Glomerular endothelial cell (primary cell): ENCODE measurements at places on chromosomes 13 and 19. TPM values are rescaled to one million over a fixed set of nuclear protein-coding genes. Genes with fewer than 3 reads are reported as not detected.

Gene TMEM59L
- total RNA-seq: 1.4 and 1.6 TPM in 2 replicates

Gene OR10H3
- not detected in 2 replicates for total RNA-seq

Gene CEACAM16
- total RNA-seq: not detected in 2 replicates

Gene PAF1
- total RNA-seq: 27.4 and 32.1 TPM in 2 replicates

Gene SIGLECL1
- not detected in 2 replicates for total RNA-seq

Gene FFAR2
- not detected in 2 replicates for total RNA-seq

DNA sequence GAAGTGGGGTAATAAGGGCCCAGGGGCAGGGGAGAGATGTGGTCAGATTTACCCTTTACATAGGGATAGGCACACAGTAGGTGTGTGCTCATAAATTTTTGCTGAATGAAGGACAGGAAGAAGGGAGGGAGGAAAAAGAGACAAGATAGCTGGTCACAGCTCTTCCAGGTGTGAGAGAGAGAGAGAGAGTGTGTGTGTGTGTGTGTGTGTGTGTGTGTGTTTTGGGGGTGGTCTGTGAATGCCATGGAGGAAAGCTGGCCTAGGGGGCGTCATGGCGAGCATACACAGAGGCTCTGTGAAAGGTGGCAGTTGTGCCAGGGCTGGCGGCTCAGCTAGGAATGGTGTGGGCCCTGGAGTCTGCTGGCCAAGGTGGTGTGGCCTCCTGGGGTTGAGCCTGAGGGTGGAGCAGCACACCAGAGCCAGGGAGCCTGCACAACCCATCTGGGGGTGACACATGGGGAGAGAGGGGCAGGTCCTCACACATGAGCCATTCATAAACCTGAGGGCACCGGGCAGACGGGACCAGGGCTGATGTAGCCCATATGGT is 6.0 kb upstream of the PRX start:
- DNase-seq: no peak

GRCh38 chr19:29834991-29835846 is 23.4 kb downstream of the CCNE1 start:
- no peak for DNase-seq

- no peak for DNase-seq
These were observed 4.7 kb upstream of the UBE2M start for GRCh38 chr19:58563034-58563573.

DNA sequence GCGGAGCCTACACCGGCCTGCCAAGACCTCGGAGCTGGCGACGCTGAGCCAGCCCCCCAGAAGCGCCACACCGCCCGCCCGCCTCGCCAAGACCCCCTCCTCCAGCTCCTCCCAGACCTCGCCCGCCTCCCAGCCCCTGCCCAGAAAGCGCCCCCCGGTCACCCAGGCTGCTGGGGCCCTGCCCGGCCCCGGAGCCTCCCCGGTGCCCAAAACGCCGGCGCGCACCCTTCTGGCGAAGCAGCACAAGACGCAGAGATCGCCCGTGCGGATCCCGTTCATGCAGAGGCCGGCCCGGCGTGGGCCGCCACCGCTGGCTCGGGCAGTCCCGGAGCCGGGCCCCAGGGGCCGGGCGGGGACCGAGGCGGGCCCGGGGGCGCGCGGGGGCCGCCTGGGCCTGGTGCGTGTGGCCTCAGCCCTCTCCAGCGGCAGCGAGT is 10.2 kb downstream of the C19orf25 start:
- no peak for DNase-seq

GRCh38 chr19:48818234-48818820 is 7.5 kb upstream of the BCAT2 start:
- DNase-seq: no peak

- no peak for DNase-seq
These were observed 1.8 kb downstream of the MBNL2 start for GRCh38 chr13:97223711-97224541.

DNA sequence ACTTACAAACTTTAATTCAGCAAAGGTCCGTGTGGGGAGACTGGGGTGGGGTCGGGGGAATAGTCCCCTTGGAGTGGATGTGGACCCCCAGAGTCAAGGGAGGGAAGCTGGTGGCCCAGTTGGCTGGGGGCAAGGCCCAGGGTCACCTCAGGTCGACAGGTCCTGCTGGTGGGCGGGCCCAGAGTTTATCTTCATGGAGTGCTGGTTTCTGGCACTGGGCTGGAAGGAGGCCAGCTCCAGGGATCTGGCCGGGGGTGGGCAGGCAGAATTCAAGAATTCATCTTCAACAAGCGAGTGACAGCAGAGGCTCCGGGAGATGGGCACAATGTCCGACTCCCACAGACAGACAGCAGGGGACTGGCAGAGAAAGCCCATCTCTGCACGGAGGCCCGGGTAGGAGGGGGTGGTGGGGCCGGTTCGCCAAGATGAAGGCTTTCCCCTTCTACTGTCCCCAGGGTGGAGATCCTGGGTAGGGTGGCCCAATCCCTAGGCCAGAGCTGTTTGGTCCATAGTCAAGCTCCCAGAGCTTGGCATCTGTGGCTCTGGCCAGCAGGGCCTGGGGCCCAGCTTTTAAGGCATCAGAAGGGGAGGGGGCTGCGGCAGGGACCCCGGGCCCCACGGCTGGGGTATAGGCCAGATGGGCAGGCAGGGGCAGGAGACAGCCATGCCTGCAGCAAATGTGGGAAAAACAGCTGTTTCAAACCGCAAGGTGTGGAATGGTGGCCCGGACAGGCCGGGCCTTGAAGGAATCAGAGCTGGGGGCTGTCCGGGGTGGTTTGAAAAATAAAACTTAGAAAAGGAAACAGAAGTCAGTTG is 622 bp upstream of the FDX2 start:
- DNase-seq: no peak

DNA sequence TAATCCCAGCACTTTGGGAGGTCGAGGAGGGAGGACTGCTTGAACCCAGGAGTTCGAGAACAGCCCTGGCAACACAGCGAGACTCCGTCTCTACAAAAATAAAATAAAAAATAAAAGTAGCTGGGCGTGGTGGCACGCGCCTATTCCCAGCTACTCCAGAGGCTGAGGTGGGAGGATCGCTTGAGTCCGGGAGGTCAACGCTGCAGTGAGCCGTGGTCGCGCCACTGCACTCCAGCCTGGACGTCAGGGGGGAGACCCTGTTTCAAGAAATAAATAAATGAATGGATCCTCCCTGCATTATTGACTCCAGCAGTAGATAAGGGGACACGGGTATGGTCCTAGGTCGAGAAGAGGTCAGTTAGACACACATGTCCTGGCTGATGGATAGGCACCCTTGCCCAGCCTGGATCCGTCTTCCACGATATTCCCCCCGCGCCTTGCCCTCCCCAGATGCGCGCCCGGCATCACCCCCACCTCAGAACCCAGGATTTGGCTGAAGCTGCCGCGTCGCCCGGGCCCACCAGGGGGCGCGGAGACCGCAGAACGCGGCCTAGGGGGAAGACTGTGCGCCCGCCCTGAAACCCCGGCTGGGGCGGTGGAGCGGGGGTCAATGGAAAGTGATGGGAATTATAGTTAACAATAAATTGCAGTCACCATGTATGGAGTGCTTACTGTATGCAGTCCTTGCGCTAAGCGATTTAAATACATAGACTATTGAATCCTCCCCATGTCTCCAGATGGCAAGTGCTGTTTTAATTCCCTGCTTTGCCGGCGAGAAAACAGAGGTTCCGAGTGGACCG is 2.1 kb upstream of the HOOK2 start:
- no peak for DNase-seq

GRCh38 chr13:73299787-73300186 is 241.0 kb downstream of the KLF5 start:
- no peak for DNase-seq

DNA sequence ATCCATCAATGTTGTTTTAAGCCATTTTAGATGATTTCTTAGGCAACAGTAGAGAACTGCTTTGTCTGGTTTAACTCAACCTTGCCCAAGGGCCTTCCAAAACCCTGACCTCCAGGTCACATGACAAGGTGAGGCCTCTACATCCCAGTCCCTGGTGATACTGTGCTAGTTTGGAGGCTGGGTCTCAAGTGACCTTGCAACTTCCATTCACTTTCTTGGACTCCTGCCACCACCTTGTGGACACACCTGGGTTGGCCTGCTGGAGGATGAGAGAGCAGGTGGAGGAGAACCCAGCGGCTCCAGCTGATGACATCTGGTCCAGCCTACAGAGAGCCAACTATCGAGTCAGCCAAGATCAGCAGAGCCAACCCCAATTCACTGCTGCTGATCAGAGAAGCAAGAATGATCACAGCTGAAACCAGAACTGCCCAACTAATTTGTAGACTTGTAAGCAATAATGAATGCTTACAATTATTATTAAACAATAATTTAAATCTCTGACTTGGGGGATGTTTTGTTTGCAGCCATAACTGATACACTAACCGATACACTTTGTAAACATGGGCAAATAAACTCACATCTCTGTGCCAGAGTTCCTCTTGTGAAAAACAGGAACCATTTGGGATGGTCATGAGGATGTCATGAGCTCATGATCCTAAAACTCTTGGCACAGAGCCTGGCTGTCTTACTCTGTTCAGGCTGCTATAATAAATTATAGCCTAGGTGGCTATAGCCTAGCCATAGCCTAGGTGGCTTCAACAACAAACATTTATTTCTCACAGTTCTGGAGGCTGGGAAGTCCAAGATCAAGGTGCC is 11.5 kb downstream of the FAM187B start:
- no peak for DNase-seq

GRCh38 chr19:33844478-33844877 is 47.8 kb downstream of the KCTD15 start:
- no peak for DNase-seq

DNA sequence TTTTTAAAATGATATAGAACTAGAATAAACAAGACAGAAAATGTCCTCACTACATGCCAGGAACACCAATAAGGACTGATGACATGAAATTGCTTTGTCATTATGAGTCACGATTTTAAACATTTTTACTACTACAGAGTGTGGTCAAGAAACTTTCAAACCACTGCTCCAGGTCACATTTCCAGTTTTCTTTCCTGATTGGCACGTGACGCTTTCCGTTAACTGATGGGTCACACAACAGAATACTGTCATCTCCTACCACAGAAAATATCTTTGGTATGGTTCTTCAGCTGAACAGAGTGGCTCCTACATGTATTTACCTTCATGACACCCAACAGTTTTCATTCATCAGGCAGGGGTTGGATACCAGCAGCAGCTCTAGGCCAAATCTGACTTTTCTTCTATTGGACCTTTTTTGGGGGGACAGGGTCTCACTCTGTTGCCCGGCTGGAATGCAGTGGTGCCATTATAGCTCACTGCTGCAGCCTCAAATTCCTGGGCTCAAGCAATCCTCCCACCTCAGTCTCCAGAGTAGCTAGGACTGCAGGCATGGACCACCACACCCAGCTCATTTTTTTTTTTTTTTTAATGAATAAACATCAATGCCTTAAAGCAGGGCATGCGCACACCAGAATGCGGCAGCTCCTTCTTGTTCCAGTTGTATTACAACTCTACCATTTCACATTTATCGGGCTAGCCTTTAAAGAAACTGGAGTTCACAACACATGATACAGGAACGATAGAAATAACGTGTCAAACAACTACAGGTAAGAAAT is 147.4 kb downstream of the RNF17 start:
- DNase-seq: peak; percentile 9

- no peak for DNase-seq
These were observed 1.5 kb downstream of the MYADM start for GRCh38 chr19:53868892-53869804.

DNA sequence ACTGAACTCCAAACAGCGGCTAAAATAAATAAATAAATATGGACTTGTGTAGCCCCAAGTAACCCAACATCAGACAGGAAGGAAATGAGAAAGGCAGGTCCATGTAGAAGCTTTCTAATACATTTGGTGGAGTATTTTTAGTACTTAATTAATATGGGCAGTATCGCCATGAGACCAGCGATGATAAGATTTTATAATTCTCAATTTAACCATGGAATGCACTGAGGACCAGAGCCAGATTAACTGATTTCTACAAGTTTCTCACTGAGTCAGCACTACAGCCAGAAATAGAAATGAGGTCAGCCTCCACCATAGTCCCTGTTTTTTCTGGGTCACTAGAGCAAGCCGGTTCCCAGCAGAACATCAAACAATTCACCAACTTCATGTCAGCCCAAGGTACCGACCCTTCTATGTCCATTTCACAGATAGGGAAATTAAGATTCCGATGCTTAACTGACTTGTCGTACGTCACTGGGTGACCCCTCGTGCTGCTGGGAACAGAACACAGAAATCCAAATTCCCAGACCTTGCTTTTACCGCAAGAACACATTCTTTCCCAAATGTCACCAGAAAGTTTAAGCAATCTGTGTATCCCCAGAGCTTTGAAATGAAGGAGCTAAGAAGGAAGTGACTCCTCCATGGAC is 90.4 kb downstream of the COL4A1 start:
- DNase-seq: no peak

DNA sequence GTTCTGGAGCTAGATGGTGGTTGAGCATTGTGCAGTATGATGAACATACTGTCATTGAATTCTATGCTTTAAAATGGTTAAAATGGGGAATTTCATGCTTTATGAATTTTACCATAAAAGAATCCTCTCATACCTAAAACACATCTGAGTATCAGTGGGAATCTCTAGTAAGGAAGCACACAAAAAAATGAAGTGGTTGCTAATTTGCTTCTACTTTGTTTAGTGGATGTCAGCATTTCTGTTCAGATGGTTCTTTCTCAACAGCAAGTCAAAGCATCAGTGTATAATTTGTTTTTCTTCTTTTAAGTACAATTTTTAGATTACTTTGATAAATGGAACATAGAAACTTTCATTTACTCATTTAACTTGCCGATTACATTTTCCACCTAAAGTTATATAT is 52.1 kb upstream of the AKAP11 start:
- DNase-seq: no peak

- DNase-seq: no peak
These were observed 13.1 kb downstream of the ZNF773 start for GRCh38 chr19:57512845-57513244.

- DNase-seq: no peak
These were observed 27.2 kb downstream of the COMP start for GRCh38 chr19:18763674-18764590.

- DNase-seq: no peak
These were observed 253.3 kb downstream of the LMO7 start for GRCh38 chr13:75889427-75889826.

DNA sequence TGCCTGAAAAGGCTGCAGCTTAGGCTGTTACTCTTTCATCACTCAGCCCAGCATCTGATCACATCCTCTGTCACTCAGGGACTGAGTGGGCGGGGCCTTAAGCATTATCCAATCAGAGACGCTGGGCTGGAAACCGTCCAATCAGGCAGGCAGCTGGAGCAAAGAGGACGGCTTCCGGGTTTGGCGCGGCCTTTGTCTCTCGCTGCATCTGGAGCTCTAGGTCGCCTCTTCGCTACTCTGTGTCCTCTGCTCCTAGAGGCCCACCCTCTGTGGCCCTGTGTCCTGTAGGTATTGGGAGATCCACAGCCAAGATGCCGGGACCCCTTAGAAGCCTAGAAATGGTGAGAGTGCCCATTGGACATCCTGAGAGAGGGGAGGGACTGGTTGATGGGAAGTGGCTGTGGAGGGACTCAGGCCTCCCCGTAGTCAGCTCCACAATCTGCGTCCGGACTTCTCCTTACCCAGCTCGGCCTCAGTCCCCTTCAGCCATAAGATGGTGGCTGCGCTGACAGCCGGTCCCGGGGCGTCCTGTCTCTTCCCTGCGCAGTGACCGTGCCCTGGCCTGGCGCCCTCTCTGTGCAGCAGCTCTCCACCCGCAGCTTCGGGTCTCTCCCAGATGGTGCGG is at the start of gene ZNF486:
Gene ZNF486, plus strand, starts transcription at position 195 of the 625 bp plus-strand sequence. Its CDS starts 117 bp downstream, at position 312.
- DNase-seq: peak; percentile 91
